ENCODE measurements at places on chromosomes 3 and 15. TPM values are rescaled to one million over a fixed set of nuclear protein-coding genes. Genes with fewer than 3 reads are reported as not detected.

The GPR15 gene
- total RNA-seq, result not detected

The TMEM212 gene
- not detected for total RNA-seq

The HERC2 gene
- total RNA-seq, result 17.1 TPM

The SERPINI2 gene
- total RNA-seq, result not detected

The MEX3B gene
- 7.9 TPM for total RNA-seq

The PLA2G4B gene
- 0.45 TPM for total RNA-seq
